ENCODE measurements at places on chromosomes 4 and X. TPM values are rescaled to one million over a fixed set of nuclear protein-coding genes. Genes with fewer than 3 reads are reported as not detected.

SASH3 gene
- total RNA-seq, result 148 TPM

ETDB gene
- total RNA-seq, result not detected

CRLF2 gene
- total RNA-seq, result 0.19 TPM

PAGE2 gene
- not detected for total RNA-seq

- no peak for DNase-seq
These were observed 204.8 kb upstream of the RPS6KA3 start for GRCh38 chrX:20471483-20471882.

- DNase-seq, result no peak
These were observed 141.4 kb downstream of the TLL1 start for GRCh38 chr4:166014411-166014810.

DNA sequence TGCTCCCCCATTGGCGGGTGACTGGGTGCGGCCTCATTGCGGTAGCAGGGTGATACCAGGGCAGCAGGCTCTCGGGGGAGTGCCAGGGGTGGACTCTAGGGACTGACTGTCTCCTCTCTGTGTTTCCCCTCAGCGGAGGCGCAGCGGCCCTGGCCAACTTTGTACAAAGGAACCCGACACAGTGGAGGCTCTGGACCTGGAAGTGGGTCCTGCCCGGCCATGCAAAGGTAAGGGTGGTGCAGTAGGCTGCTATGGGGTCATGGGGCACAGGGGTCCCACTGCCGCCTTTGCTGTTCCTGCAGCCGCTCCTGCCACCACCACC lies 16.3 kb downstream of the SULT1B1 start:
- DNase-seq, result no peak

DNA sequence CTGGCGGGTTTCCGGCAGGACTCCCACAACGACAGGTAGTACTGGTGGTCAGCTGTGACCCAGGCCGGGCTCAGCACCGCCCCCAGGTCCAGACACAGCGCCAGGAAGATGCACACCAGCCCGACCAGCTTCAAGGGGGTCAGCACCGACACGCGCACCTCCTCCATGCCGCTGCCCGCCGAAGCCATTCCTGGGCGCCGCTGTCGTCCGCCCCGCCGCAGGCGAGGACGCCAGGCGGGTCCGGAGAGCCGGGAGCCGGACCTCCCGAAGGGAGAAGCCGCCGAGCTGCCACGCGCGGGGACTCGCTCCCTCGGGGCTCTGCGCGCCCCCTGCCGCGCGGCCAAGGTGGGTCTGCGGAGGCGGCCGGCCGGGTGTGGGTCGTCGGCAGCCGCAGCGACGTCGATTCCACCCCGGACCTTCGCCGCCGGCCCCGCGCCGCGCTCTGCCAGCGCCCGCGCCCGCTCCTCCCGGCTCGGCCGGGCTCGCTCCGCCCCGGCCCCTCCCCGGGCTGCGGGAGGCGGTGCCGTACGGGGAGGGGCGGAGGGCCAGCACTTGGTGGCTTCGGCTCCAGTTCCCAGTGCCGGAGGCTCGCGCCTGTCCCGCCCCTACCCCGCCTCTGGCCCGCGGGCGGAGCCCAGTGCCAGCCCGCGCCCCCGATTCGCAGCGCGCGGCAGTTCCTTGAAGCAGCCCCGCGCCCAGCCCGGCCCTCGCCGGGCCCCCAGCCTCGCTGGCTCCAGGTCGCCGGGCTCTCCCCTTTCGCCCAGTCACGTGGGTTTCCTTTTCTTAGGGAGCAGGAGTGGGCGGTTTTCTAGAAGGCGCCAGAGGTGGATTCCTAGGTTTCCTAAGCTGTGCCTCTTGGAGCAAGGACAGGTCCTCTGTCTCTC lies at the start of gene TMEM47:
Gene TMEM47 (minus strand): TSS at position 444 of the 884 bp plus-strand sequence. CDS start 256 bp downstream, at position 188.
- no peak for DNase-seq

DNA sequence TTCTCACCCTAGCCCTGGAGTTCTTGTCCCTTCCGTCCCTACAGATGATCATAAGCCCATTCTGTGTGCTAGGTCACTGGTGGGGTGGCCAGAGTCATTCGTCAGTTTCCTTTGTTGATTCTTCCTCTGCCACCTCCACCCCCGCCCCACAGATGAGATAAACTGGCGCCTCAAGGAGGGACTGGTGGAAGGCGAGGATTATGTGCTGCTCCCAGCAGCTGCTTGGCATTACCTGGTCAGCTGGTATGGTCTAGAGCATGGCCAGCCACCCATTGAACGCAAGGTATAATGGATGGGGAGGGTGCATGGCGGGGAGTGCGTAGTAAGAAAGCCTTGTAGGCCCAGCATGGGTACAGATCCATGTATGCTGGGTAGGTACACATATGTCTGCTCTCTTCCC lies 6.4 kb downstream of the USP11 start:
- DNase-seq, result no peak

- no peak for DNase-seq
These were observed 50.6 kb downstream of the JADE1 start for GRCh38 chr4:128859887-128860677.

DNA sequence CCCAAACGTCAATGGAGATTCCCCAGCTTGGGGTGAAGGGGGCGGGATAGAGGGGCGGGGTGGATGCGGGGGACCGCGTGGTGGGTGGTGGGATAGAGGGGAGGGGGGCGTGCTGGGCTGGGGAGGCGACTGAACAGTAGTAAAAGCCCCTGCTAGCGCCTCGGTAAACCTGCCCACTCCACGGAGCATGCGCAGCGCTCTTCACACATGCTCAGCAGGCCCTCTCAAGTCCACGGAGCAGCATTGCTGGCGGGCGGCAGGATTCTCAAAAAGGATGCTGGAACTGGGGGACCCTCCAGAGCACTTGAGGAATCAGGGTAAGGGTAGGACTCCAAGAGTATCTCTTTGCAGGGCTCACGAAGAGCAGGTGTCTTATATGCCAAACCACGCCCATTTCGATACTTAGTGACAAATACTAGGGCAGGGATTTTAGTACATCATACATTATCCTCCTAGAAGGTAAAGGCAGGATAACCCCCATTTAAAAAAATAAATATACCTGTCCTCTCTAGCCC lies 378 bp upstream of the RPS6KA6 start:
- no peak for DNase-seq

DNA sequence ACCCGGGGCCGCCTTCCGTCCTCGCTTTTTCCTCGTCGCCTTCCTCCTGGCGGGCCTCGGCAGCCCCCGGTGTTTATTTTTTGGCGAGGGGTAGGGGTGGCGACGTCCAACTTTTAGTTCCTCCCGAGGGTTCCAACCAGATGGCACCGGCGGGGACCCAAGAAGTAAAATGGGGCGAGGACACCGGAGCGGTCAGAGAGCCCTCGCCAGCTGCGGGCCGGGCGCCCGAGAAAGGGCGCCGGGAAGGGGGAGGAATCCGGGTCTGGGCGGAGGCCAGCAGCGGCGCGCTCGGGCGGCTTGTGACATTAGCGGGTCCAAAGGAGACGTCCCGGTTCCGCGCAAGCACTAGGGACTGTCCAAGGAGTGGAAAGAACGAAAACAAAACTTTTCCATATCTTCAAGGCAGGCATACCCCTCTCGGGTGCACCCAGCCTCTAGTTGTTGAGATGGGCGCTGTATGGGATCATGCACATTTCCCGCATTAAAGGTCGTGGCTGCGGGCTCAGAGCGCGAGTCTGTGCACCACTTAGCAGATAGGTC lies 691 bp upstream of the USP46 start:
- DNase-seq, result peak; percentile 15

DNA sequence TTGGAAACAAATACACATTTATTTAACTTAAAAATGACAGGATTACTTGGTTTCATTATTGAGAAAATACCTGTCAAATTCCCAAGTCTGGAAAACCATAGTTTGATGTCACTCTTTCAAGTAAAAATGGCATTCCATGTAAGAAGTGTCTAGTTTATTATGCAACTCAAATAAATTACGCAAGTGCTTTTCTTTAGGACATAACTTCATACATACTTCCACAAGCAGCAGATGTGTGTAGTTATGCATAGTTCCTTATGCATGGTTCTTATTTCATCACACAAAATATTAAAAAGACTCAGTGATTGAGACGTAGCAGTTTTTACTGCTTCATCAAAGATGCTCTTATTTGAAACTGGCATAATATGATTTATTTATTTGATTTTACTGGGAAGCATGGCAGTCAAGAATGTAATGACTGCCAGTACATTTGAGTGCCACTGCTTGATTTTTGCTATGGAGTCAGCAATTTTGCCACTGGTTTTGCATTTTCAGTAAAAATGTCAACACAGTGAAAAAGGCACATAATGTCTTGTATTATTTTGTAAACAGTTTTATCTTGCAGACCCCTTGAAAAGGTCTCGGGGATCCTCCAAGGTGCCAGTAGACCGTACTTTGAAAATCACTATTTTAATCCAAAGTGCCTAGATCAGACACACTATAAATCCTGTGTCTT lies 62.1 kb downstream of the CLCN3 start:
- DNase-seq, result no peak

DNA sequence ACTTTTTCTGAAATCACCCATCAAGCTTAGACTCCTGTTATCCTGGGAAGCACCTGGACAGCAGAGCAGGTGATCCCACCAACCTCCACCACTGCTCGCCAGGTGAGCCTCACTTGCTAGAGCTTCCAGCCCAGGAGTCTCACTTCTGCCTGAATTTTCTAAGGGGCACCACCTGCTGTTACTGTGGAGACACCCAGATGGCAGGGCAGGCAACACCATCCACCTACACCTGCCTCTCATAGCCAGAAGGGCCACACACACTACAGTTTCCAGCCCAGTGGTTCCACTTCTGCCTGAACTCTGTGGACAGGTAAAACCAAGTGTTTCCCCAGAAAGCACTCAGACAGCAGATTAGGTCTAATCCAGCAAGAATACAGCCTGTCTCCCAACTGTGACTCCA lies 262.0 kb downstream of the ARAP2 start:
- no peak for DNase-seq

GRCh38 chrX:3076416-3076991 lies 35.2 kb downstream of the ARSF start:
- DNase-seq, result no peak

DNA sequence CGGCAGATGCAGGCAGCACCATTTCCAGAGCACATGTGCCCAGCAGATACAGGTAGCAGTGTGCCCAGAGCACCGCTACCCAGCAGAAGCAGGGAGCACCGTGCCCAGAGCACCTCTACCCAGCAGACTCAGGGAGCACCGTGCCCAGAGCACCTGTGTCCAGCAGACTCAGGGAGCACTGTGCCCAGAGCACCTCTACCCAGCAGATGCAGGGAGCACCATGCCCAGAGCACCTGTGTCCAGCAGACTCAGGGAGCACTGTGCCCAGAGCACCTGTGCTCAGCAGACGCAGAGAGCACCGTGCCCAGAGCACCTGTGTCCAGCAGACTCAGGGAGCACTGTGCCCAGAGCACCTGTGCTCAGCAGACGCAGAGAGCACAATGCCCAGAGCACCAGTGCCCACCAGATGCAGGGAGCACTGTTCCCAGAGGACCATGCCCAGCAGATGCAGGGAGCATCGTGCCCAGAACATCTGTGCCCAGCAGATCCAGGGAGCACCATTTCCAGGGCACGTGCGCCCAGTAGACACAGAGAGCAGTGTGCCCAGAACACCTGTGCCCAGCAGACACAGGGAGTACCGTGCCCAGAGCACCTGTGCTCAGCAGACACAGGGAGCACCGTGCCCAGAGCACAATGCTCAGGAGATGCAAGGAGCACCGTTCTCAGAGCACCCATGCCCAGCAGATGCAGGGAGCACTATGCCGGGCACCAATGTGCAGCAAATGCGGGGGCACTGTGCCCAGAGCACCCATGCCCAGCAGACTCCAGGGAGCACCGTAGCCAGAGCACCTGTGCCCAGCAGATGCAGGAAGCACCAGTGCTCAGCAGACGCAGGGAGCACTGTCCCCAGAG lies 236.4 kb downstream of the DHRSX start:
- DNase-seq, result peak; percentile 10

DNA sequence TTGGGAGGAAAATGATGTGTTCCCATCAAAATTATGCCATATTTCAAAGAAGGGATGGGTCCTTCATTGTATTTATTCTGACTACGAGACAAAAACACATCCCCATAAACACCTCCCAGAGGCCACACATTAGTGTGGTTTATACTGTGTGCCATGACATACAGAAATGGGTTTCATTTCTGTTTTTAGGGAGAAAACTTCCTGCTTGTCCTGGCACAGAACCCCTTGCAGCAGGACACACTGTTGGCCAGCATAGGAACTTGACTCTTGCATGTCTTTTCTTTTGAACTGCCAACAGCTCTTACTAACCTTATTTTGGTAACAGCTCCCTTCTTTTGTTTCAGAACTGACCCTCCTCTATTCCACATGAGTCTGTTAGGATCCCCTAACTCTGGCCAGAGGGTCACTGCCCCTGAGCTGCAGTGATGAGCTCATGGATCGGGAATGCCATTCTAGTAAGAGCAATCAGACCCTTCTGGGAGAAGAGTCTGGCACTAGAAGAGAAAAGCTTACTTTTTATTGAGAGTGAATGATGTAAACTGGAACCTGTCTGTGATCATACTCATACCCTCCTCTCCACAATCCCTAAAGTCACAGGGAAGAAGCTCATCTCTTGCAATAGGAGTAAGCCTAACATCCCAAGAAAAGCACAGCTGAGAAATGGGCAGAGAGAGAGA lies 86.4 kb downstream of the SMIM20 start:
- DNase-seq, result no peak

- DNase-seq, result no peak
These were observed 131.5 kb upstream of the NDP start for GRCh38 chrX:44104699-44105098.

- DNase-seq, result no peak
These were observed 61.5 kb downstream of the NSD2 start for GRCh38 chr4:1932736-1933135.

Measured in CD4-positive, alpha-beta memory T cell (primary cell).